ENCODE measurements at places on chromosomes 7 and 10.

DNA sequence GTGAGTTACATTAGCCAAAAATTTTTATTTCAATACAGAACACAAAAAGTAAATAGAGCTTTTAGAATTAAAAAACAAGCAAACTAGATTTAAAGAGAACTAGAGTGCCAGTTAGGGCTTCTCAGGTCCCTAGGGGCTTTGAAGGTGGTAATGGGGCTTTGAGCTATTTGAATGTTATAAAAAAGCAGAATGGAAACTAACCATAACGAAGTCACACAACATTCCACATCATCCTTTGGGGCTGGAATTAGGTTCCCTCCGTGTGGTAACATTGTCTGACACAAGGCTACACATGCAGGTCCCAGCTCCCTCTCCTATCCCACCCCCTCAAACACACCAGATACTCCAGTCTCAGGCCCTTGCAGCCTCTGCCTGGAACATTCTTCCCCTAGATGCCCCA is 15.3 kb downstream of the JAZF1 start:
- no peak for DNase-seq

DNA sequence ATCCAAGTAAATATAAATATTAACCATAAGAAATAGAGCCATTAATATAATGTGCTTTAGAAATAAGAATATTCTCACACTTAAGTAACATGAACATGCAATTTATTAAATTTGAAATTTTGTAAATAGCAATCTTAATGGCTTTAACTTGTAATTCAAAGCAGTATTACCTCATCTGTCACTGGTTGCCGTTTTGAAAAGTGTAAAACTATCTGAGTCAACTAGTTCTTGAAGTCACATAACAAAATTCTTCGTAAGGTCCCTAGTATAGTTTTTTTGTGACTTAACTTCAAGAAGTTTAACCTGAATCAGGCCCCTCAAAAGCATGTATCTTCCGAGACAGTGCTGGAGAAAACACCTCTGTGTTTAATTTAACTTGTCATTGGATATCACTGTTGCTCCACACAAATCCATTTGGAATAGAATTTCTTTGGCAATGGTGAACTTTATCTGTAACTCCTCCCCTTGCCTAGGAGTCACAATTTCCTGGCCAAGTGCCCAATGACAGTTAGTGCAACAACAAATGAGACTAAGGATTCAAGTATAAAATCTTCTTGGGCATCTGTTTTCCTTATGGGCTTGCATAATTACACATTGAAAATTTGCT is 47.1 kb downstream of the NT5C2 start:
- no peak for DNase-seq

GRCh38 chr7:45185028-45185863 is 27.7 kb downstream of the RAMP3 start:
- DNase-seq, result no peak

- DNase-seq, result no peak
Measured at GRCh38 chr7:96786998-96787395, 77.4 kb upstream of the SEM1 start.

DNA sequence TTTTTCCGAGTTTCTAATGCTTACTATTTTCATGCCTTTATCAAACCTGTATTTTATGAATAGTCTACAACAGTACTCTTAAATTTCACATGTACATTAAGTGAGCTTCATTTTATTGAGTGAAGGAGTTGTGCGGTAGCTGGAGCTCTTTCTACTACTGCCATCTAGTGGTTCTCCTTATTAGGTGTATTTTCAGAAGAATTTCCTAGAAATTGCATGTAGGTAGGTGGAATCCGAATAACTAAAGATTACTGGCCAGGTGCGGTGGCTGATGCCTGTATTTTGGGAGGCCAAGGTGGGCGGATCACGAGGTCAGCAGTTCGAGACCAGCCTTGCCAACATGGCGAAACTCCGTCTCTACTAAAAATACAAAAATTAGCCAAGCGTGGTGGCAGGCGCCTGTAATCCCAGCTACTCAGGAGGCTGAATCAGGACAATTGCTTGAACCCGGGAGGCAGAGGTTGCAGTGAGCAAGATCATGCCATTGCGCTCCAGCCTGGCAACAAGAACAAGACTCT is 38.3 kb downstream of the LRRC72 start:
- peak; percentile 6 for DNase-seq

DNA sequence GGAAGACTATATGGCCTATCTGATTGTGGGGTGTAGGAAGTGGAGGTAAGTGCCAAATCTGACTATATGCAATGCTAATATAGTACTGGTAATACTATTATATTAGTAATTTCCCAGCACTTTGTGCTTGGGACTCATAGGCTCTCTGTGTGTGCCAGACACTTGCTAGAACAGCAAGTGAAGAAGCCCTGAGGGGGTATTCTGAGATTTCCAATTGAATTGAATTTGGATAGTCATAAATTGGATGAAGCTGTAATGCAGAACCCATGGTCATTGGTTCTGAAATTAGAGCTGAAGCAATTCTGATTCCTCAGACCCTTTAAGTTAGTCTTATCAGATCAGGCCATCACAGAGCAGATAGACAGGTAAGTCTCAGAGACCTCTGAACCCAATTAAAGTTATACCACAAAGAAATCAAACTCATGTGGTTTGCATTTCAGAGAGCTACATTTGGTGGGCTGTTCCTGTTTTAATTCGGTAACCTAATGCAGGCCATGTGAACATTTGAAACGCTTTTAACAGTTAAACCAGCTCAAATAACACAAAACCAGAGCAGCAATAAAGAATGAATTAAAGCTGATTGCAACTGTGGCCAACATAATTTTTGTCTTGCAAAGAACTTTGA is 179.5 kb downstream of the CREB5 start:
- no peak for DNase-seq

DNA sequence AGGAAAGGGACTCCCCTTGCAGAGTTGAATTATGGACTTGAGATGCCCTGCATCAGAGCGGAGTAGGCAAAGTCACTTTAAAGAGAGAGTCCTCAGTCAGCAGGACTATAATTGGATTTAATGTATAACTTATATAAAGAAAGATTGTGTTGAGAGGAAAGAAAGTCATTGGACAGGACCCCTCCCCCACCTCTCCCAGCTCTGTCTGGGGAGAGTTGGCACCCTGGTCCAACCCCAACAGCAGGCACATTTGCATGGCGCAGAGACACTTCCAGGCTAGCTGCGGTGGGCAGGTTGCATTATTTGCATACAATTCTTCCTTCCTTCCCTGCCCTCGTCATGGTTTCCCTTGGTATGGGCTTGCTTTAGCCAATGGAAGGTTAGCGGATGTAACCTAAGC is 46.1 kb upstream of the NPTX2 start:
- DNase-seq, result no peak

DNA sequence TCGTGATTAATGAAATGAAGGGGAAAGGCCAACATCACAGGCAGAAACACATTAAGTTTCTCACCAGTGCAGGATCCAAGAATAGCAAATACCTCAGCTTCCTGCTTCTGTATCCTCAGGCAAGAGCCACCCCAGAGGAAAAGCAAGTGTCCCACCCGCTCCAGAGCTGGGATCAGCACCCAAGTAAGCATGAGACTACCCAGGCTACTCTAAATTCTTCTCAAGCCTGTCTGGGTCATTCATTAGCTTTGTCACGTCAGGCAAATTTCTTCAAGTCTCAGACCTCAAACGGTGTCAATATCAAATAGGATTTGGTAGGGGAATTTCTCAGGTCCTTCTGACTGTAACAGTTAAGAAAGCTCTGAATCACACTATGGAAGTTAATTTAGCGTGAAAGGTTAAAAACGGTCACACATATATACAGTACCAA is 59.0 kb downstream of the GNA12 start:
- DNase-seq, result peak; percentile 98

DNA sequence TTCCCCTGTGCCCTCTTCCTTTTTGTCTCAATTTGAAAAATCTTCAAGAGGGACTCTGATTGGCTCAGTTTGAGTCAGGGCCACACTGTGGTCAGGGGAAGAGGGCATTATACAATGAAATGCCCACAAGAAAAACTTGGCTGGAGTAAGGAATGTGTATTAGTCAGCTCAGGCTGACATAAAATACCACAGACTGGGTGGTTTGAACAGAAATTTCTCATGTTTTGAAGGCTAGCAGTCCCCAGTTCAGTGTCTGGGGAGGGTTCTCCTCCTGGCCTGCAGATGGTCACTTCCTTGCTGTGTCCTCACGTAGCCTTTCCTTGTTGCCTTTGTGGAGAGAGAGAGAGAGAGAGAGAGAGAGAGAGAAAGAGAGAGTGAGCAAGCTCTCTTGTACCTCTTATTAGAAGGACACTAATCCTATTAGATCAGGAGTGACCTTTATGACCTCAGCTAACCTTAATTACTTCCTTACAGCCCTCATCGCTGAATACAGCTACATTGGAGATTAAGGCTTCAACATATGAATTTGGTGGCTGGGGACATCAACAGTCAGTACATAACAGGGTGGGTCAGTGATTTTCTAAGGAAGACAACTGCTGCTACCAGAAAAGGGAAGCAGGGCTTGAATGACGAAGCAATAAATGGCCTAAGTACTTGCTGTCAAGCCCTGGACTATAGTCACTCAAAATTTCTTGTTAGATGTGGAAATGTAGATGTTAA is 25.8 kb upstream of the FAM13C start:
- DNase-seq, result peak; percentile 98

DNA sequence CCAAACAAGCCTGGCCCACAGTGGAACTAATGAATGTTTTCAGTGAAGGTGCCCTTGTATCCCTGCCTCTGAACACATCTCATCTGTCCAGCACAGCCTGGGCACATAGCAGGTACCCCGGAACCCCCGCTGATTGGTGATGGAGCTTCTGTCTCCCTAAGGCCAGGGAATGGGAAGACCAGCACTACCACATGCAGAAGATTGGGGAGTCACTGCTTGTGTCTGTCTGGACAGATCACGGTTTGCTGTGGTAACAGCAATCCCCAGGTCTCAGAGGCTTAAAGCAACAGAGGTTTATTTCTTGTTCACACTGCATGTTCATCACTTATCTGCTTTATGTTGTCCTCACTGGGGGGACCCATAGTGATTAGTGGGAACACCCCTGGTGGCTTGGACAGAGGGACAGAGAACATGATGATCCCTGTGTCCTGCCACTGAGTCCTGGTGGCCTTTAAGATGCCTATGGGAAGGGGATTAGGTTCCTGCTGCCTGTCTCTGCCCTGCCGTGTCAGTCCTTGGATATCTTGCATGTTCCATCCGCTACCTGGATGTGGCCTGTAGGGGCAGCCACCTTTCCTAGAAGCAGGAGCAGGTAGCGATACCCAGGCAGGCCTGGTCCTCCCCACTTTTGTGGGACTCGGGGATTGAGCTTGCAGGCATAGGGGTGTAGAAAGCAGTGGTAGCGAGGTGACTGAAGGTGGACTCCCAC is 3.6 kb downstream of the TSPAN14 start:
- no peak for DNase-seq

DNA sequence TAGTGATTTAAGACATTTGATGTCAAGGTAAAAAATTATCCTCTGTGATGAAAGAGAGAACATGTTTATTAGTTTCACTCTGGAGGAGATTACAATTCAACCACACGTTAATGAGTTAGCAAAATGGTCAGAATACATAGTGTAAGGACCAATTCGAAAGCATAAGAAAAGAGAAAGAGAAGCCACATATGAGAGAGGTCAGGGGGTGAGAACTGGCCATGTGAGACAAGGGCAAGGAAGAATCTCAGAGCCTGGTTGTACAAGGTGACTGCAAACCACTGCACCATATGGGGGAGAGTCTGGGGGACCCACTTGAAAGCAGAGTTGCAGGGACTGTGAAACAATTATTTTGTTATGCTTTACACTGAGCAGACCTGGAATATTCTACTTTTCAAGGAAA is 27.7 kb upstream of the BET1 start:
- DNase-seq, result no peak

- DNase-seq, result no peak
Measured at GRCh38 chr10:33557313-33557712, 222.8 kb upstream of the NRP1 start.

DNA sequence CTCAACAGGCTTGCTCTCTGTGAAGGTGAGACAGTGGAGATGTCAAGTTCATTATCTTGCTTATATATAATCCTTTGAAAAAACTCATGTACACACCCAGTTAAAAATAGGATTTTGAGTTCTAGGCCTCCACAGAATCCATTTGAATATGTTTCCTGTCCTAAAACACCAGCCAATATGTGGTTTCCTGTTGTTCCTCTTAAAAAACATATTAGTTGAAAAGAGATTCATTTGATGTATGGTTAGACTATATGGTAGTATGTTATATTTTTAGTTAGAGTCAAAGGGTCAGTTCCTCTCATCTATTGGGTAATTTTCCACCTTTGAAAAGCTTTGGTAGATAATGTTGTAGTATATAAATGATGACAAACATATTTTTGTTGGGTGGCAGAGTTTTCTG is 16.0 kb downstream of the PPP1R9A start:
- DNase-seq, result no peak

- DNase-seq, result no peak
Measured at GRCh38 chr7:142874409-142874808, 11.1 kb downstream of the TRPV6 start.

- DNase-seq, result no peak
Measured at GRCh38 chr7:69898189-69898588, 299.9 kb downstream of the AUTS2 start.

- no peak for DNase-seq
Measured at GRCh38 chr10:125007436-125007835, 65.5 kb downstream of the ZRANB1 start.

GRCh38 chr10:124663766-124664360 is 80.3 kb downstream of the FAM53B start:
- DNase-seq, result no peak

DNA sequence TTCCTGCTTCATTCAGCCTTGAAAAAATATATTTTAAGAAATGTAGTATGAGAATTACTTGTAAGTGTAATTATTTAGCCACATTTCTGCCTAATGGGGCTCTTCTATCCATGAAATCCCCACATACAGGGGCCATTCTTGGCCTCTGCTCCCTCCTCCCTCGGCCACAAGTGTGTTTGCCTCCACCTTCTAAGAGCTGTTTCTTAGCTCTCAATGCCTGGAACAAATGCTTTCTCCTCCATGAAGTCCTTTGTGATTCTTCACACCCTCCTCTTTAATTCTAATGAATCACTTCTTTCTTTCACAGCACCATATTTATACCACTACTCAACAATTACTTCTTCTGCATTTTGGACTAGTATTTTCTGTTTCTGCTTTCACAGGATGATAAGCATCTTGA is 88.8 kb upstream of the BET1 start:
- no peak for DNase-seq

- no peak for DNase-seq
Measured at GRCh38 chr10:48653944-48654698, 30.6 kb upstream of the WDFY4 start.

GRCh38 chr7:106561666-106562411 is 99.1 kb downstream of the CCDC71L start:
- no peak for DNase-seq

GRCh38 chr7:114921631-114922025 is 266 bp upstream of the MDFIC start:
- no peak for DNase-seq

DNA sequence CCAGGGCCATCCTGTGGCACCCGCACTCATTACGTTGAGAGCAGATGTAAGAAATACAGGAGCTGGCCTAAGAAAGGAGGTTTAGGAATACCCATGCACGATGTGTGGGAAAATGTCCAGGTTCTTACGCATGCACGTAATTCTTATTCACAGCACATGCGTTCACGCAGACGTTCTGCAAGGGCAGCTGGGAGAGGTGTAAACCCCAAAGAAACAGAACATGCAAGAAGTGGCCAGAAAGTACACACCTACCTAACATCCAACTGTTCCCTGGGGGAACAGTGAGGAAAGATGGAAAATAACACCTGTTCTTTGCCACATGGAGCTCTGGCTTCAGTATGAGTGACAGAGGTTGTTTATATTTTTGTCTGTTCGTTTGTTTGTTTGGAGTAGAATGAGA is 285.6 kb downstream of the PRPF18 start:
- no peak for DNase-seq

GRCh38 chr10:78934532-78934898 is 134.3 kb upstream of the ZMIZ1 start:
- DNase-seq, result no peak

All from retinal pigment epithelial cell (primary cell).